CD4-positive, CD25-positive, alpha-beta regulatory T cell (primary cell): ENCODE measurements at places on chromosomes 2 and 18. TPM values are rescaled to one million over a fixed set of nuclear protein-coding genes. Genes with fewer than 3 reads are reported as not detected.

GRCh38 chr2:55782528-55783173 lies 89.0 kb upstream of the PNPT1 start:
- no peak for DNase-seq

GRCh38 chr18:26700728-26701127 lies 152.4 kb upstream of the KCTD1 start:
- no peak for DNase-seq

- no peak for DNase-seq
Observed at GRCh38 chr2:25341011-25341727, 556 bp downstream of the DNMT3A start.

DNA sequence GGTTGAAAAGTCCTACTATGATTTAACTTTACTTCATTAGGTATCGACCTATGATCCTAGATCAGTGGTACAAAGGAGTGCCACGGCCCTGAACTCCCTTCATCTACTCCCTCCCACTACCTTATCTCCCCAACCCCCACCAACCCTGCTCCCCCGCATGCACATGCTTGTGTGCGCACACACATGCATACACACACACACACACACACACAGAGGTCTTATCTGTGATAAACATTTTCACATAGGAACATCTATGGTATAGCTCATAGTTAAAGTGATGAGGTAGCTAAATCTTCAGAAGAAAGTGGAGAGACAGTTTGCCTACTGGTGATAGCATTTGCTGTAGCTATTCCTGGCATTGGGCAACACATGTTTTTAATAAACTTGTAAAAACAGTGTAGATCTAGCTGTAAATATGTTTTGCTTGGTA lies 471.3 kb downstream of the ZEB2 start:
- DNase-seq = no peak

GRCh38 chr2:101307503-101307902 lies 998 bp downstream of the RNF149 start:
- peak; percentile 23 for DNase-seq

UGT1A5 gene
- total RNA-seq = not detected

GRCh38 chr2:45256867-45257641 lies 247.8 kb upstream of the SIX2 start:
- no peak for DNase-seq

ZNF2 gene
- 1.8 TPM for total RNA-seq

- DNase-seq = peak; percentile 37
Observed at GRCh38 chr18:59123588-59124369, 15.9 kb upstream of the SEC11C start.

RUFY4 gene
- total RNA-seq = 2.1 TPM

MATN3 gene
- not detected for total RNA-seq
